ENCODE measurements at places on chromosomes 6 and 20. TPM values are rescaled to one million over a fixed set of nuclear protein-coding genes. Genes with fewer than 3 reads are reported as not detected.

Gene EYA4
- not detected for total RNA-seq

GRCh38 chr6:39804466-39805065 is 12.4 kb downstream of the DAAM2 start:
- DNase-seq = no peak

DNA sequence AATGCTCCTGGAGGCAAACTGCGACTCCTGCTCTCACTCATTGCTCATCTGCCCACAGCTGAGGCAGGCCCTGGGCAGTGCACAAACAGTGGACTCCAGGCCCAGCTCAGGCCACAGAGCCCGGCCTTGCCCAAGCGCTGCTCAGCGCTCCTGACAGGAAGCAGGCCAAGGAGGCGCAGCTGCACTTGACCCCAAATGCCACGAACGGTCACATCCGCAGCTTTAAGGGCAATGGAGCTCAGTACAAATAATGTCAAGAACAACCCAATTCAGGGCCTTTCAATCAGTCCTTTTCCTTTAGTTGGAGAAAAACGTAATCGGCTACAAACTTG is 33.8 kb downstream of the RRBP1 start:
- no peak for DNase-seq

- no peak for DNase-seq
These were observed 26.1 kb downstream of the CHMP4B start for GRCh38 chr20:33837096-33837830.

Gene SLC17A9
- 64.7 TPM for total RNA-seq

Gene RSPO4
- 0.41 TPM for total RNA-seq

DNA sequence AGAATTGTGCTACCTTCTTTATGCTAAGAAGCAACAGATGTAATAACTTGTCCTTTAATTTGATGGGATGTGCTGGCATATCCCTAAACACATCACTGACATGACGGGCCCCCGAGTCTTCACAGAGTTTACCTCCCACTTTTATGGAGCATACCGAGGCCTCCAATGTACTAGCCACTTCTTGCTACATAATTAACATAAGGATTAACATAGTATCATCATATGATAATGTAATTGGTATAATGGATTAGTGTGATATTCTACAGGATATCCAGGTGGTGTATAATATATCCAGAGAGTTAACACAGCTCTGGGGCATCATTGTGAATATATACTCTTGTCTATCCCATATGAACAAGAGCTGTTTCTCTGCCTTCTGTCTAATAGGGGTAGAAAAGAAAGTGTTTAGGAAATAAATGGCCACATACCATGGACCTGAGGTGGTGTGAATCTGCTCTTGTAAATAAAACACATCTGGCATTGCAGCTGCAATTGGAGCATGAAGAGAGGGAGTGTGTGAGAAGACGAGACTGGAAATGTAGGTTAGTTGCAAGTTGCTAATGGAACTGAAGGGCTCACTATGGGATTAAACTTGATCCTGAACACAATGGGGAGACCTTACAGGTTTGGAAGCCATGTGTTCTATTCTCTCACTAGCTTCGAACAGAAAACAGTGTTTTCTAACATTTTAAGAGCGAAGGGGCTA is 102.3 kb downstream of the IYD start:
- DNase-seq = no peak

All from Caco-2 (cell line).